AG04450 (cell line): ENCODE measurements at places on chromosomes 4 and X.

DNA sequence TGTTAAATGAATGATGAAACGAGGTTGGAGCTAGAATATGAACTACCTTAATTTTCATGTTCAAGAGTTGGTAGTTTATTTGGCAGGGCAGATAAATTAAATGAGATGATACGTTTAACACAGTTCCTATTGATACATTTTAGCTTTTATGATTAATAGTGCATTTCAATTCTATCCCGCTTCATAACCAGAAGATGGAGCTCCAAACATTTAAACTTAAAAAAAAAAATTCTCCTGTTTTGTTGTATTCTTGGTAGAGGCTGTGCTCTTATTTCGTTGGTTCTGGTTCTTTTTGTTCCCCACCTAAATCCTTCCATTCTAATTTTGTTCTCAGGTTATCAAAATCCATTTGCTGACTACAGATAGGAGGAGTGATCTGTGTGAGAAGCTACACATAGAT lies 71.8 kb upstream of the PTPN13 start:
- no peak for DNase-seq

DNA sequence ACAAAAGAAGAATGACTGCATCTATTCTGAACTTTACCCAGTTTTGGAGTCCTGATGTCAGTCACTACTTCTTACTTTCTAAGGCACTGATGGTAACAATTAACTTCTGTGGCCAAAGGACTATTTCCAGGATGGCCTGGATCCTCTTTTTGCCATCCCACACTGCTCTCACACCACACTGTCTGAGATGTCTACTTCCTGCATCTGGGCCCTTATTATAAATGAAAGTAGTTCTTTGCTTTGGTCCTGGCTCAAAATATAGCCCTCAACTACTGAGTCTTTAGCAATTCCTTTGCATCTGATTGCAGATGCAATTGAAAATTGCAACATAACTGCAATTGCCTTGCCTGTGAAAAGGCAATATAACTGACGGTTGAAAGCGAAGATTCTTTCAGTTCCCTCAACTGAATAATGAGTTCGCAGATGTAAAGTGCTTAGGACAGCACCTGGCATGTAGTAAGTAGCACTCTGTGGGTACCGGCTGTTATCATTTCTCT lies 44.2 kb downstream of the COQ2 start:
- no peak for DNase-seq

GRCh38 chr4:169404960-169405359 lies 134.2 kb upstream of the SH3RF1 start:
- no peak for DNase-seq

GRCh38 chrX:63282077-63282476 lies 69.1 kb downstream of the SPIN4 start:
- no peak for DNase-seq

DNA sequence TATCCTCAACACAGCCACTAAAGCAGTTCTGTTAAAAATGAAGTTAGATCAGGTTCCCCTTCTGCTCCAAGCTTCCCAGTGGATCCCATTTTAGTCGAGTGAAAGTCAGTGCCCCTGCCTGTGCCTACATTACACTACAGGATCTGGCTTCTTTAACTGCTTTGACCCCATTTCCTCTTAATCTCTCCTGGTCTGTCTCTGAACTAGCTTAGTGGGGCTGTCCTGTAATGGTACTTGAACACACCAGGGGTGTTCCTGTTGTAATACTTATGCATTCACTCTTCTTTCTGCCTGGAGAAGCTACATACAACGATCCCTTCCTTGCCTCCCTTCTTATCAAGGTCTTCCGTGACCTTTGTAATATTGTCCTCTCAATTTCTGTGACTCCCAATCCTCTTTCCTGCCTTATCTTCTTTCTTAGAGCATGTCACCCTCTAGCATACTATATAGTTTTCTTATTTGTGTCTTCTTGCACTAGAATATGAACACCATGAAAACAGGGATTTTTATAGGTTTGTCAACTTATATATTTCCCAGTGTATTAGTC lies 16.7 kb downstream of the ARSJ start:
- no peak for DNase-seq

DNA sequence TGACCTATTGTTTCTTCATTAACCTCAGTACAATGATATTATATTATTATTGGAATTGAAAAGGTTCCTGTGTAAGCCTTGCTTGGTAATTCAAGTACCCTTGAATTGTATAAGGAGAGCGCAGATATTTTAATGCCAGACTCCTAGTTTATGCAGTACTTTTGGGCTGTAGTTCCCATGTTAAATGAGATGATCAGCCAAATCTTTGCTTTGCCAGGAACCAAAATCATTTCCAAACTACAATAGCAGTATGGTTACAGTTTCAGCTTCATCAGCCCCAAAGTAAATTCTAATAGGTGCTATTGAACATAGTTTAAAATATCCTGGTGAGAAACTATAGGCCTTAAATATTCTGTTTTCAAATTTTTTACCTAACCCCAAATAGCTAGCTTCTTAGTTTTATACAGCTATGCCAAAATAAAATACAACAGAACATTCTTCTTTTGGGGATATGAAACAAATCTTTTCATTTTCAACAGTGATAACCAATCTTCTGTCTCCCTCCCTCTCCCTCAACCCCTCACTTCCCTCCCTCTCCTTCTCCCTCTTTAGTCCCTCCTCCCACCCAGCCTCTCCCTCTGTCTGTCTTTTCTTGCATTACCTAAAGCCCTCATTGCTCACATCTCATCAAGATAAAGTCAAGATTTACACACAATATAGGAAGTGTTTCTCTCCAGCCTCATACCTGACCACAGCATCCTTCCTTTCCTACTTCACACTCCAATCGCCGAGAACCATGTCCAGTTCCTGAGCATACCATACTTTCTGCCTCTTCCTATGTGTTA lies 190.1 kb downstream of the SHROOM3 start:
- no peak for DNase-seq

DNA sequence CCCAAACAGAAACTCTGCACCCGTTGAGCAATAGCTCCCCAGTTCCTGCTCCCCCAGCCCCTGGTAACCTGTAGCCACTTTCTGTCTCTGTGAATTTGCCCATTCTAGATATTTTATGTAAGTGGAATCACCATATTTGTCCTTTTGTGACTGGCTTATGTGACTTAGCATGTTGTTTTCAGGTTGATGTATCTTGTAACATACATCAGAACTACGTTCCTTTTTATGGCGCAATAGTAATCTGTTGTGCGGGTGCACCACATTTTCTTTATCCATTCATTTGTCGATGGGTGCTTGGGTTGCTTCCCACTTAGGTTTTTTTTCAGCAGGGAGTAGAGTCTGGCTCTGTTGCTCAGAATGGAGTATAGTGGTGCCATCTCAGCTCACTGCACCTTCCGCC lies 6.6 kb upstream of the PDZD4 start:
- DNase-seq = no peak

DNA sequence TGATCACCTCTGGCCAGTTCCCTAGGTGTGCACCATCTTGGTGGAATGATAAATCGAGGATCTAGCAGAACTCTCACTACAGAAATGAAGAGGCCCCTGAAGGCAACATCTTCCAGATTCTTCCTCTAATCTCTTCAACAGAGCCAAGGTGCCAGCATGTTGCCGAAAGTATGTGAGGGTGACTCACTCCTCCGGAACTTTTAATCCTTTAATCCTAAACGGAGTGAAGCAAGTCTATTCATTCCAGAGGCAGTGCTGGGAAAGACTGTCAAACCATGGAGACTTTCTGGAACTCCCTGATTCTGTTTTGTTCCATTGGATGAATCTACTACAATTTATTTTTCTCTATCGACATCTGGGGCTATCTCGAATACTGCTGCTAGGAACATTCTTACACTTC lies 68.7 kb downstream of the SUPT20HL2 start:
- no peak for DNase-seq

GRCh38 chrX:63818156-63818555 lies 33.1 kb upstream of the ARHGEF9 start:
- DNase-seq = no peak

- no peak for DNase-seq
Observed at GRCh38 chrX:87808576-87809243, 291.1 kb downstream of the KLHL4 start.

- DNase-seq = no peak
Observed at GRCh38 chrX:47498411-47498810, 15.4 kb upstream of the ZNF41 start.

- no peak for DNase-seq
Observed at GRCh38 chrX:40146262-40147125, 48.7 kb upstream of the BCOR start.

GRCh38 chr4:103095080-103095479 lies 4.6 kb downstream of the BDH2 start:
- DNase-seq = no peak

GRCh38 chr4:23878912-23879732 lies 10.7 kb downstream of the PPARGC1A start:
- no peak for DNase-seq

DNA sequence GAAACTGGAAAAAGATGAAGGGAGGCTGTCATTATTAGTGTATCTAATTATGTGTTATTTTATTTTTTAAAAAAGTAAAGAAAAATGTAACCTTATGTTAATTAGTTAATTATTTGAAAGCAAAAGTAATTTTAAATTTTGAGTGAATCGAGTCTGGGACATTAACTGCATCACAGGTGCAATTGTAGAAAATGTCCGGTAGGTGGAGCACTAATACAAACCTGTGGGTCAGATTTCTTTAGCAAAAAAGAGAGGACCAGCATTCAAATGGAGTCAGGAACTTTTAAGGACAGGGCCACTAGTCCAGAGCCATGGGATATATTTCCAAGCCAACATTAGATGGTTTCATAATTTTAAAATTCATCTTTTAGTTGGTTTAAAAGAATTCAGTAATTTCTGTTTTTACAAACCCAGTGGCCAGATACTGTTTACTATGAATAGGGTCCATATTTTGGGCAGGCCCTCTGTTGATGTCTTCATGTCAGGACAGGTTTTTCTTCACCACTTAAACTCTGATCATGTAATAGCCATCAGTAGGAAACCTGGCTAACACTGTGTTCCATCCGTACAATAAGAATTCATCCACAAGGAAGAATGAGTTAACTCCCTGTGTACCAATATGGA lies 27.2 kb downstream of the BST1 start:
- no peak for DNase-seq

DNA sequence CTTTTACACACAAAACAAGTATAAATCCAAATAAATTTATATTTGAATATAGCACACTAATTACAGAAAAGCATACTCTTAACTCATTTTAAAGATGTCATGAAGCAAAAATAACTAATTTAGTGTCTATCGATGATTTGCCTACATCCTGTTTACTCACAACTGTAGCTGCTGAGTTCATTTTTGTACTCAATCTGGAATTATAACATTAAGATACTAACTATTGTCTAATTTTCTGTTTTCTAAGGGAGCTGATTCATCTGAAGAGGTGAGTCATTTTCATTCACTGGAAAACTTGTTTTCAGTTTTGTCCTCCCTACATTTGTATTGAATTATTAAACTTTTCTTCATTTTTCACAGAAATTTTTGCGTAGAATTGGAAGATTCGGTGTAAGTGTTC lies 3.7 kb downstream of the STATH start:
- no peak for DNase-seq
